Activated CD4-positive, CD25-positive, alpha-beta regulatory T cell treated with anti-CD3 and anti-CD28 coated beads, Interleukin-2, amount 50 U/mL, for 72 hours (primary cell): ENCODE measurements at places on chromosomes 6 and 20.

DNA sequence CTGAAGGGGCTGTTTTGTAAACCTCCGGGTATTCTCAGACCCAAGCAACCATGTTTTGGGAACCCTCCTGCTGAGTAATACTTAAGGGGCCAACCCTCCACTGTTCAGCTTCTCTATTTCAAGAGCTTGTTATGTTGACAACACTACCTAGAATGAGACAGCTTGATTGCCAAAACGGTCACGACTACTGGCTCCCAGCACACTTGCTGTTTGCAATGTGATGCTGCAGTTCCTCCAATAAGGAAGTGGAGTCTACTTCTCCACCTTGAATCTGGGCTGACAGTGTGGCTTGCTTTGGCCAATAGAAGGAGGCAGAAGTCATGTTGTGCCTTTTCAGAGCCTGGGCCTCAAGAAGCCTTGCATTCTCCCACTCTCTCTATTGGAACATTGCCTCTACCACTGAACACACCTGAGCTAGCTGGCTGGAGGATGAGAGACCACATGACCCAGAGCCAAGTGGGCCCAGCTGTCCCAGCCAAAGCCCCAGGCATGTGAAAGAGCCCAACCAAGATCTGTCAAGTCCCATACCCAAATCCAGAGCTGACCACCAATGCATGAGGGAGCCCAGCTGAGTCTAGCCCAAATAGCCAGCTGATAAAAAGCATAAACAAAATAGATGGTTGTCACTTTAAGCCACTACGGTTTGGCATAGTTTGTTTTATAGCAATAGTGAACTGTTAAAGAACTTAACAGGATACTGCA, 108.0 kb downstream of the PRND start:
- no peak for DNase-seq

- DNase-seq, result no peak
Observed at GRCh38 chr6:28615955-28616747, 90.5 kb downstream of the GPX5 start.

- DNase-seq, result no peak
Observed at GRCh38 chr6:146361128-146361924, 182.3 kb upstream of the RAB32 start.

- no peak for DNase-seq
Observed at GRCh38 chr6:17416806-17417205, 23.4 kb downstream of the CAP2 start.

DNA sequence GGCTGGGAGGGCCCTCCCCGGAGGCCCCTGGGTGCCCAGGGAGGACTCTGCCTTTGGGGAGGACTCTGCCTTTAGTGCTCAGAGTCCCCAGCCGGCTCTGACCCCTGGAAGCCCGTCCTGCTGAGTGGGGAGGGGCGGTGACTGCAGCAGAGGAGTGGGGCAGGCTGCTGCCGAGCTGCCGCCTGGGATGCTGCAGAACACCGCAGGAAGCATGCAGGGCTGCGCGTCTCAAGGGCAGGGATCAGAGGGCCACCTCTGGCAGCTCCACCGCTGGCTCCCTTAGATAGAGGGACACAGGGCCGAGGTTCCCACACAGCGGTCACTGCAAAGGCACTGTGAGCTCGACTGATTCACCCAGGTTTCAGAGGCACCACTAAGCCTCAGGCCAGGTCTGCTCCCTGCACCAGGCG, 82.2 kb upstream of the GATA5 start:
- no peak for DNase-seq

DNA sequence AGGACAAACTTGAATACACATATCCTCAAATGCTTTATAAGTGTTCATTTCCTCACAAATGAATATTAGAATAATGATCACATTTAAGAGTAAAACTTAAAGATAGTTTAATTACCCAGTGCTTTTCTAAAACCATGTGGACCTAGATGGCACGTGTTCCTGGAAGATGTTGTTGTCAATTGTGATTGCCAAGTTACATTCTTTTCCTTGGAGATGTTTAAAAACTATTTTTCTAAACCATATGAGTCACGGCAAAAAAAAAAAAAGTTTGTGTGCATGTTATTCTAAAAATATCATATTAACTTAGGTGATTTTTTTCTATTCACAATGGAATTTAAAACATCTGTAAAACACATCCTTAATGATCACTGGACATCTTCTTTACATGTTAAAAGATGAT, 51.1 kb downstream of the RCAN2 start:
- DNase-seq, result no peak
